ENCODE measurements at places on chromosomes 12 and 14. TPM values are rescaled to one million over a fixed set of nuclear protein-coding genes. Genes with fewer than 3 reads are reported as not detected.

The CALCOCO1 gene
- total RNA-seq: 255 TPM

The KCNJ8 gene
- 13.3 TPM for total RNA-seq

The VDR gene
- 2.5 TPM for total RNA-seq

The DIO3 gene
- 0.56 TPM for total RNA-seq

The IL22 gene
- not detected for total RNA-seq

The STK38L gene
- total RNA-seq: 18.6 TPM

The XRCC3 gene
- total RNA-seq: 2.5 TPM

The SLC25A21 gene
- total RNA-seq: 0.16 TPM

The EFS gene
- total RNA-seq: 1.5 TPM

The CREBL2 gene
- total RNA-seq: 6.1 TPM

DNA sequence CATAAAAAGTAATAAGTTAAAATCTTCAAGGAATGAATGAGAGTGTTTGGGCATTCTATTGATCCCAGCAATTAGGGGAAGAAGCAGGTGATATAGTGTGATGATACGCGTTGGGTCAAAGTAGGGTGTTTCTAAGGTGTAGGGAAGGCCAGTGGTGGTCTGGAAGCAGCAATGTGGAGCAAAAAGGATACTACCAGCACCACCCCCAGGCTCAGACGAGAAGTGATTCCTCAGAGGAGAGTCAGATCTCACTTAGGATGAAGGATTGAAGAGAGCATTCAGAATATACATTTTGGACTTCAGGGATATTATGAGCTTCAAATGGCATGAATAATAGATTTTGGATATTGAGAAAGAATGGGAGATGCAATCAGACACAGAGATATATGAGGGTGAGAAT lies 497.6 kb downstream of the RMST start:
- DNase-seq: no peak

DNA sequence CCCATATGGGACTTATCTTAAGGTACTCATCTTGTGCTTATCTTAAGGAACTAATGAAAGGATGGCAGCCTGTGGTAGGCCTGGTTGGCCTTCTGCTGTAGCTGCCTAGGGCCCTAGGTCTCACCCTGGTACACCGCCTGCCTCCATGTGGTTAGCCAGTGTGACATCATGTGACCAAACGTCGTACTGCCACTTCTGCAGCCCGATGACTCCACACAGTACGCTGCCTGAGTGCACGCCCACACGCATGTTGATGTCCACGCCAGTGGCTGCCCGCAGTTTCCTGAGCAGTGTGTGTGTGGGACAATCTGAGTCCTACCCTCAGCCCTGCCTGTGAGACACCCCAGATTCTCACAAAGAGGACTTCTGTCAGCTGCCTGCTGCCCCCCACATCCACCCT lies 5.1 kb downstream of the ADCY4 start:
- peak; percentile 71 for DNase-seq

GRCh38 chr14:104364830-104365229 lies 214.7 kb upstream of the C14orf180 start:
- DNase-seq: no peak

DNA sequence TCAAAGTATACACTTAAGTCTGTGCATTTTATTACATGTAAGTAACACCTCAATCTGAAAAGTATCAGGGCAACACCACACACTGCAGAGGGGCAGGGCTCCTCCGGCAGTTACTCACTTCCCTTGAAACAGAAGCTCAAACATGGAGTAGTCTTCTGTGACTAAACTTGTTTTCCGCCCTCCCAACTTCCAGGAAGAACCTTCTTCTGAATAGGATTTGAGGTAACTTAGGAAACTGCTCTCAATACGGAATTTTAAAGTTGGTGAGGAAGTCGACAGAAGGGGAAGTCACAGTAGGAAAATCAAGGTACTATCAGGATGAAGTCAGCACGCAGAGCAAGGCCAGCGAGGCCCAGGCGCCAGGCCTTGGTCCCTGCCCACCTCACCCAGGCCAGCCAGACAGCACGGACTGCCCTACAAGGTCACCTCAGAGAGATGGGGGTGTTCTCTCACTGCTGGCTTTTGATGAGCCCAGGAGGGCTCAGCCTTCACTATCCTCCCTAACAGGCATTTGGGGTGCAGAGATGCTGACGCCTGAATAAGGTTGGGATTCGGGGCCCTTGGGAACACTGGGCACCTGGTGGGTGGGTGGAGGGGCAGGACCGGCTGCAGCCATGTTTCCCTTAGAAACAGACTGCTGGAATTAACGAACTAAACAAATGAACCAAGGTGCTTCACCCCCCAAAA lies 5.8 kb downstream of the ANKRD9 start:
- DNase-seq: no peak

- no peak for DNase-seq
Measured at GRCh38 chr12:7719946-7720730, 8.9 kb downstream of the DPPA3 start.

DNA sequence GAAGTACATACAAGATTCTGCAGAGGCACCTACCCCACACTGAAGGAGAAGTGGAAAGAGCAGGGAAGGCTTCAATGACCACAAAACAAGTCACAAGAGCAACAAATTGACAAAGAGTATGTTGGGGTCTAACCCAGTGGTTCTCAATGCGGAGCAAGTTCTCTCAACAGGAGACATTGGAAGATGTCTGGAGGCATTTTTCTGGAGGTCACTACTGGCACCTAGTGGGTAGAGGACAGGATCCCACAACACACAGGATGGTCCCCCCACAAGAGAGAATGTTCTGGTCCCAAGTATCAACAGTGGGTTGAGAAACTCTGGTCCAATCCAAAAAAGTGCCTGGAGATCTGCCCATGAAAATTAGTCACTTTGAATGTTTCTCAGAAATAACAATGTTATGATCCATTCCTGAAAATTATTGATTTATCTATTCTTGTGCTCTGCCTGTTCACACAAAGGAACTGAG lies 3.4 kb downstream of the SSH1 start:
- no peak for DNase-seq

DNA sequence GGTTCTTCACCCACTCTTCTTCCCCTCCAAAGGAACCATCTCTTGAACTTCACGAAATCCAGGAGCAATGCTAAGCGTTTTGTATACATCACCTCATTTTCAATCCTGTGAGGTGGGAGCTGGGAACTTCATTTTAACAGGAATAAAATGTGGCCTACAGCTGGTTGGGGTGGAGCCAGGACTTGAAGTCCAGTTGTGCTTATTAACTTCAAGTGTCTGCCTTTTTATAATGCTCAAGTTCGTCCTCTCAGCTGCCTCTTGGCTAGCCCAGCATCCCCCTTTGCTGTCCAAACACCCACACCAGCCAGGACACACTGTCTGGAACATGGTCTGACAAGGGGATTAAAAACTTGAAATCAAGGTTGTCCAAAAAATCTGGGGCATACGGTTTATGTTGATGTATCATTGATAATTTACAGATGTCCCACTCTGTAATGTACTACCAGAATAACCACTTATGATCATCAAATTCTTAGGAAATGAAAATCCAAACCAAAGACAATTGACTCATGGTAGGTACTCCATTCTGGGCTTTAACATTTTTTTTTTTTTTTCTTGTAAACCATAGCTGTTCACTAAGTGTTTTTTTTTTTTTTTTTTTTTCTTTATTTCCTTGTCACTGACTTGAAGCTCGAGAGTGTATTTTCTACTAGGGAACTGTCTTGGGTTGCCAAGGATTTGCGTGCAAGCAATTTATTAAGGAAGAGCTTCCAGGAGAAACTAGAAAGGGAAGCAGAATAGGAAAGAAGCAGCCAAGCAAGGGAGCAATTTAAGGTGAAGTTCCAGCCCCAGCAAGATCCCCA lies 252.3 kb downstream of the EFCAB11 start:
- peak; percentile 55 for DNase-seq

- DNase-seq: no peak
Measured at GRCh38 chr12:40104461-40105264, 1.2 kb downstream of the SLC2A13 start.

- DNase-seq: no peak
Measured at GRCh38 chr12:108817909-108818308, 39.5 kb downstream of the SSH1 start.

DNA sequence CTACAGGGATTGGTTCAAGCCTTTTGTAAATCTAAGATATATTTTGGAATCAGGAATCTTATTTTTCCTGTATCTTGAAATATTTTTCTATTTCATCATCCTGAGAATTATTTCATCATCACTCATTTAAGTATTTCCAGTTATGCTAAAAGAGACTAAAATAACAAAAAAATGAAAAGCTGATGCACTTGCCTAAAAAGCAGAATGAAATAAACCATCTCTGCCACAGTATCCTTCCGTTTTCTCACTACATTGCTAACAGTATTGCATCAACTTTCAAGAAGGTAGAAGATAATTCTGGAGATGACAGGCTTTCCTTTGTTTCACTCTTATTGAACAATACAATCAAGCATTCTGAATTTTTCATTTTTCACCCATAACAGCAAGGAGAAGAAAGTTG lies 31.1 kb upstream of the EIF5 start:
- DNase-seq: no peak

GRCh38 chr12:108611884-108612415 lies 14.1 kb upstream of the TMEM119 start:
- no peak for DNase-seq

DNA sequence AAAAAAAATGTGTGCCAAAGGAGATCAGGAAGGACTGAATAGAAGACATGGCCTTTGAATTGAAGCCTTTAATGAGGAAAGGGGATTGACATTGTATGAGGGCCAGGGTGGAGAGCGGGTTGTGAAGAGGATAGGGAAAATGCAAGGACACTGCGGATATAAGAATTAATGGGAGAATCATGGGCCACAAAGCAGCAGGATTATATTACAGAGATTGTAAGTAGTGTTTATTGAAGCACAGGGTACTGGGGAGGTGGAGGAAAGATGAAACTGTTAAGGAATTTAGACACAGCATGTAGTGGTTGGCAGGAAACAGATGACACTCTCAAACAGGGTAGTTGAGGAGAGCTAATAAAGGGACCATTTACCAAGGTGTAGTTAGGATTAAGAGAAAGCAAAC lies 16.4 kb upstream of the POC1B start:
- DNase-seq: no peak

- no peak for DNase-seq
Measured at GRCh38 chr12:83515306-83516026, 828.8 kb downstream of the TMTC2 start.

DNA sequence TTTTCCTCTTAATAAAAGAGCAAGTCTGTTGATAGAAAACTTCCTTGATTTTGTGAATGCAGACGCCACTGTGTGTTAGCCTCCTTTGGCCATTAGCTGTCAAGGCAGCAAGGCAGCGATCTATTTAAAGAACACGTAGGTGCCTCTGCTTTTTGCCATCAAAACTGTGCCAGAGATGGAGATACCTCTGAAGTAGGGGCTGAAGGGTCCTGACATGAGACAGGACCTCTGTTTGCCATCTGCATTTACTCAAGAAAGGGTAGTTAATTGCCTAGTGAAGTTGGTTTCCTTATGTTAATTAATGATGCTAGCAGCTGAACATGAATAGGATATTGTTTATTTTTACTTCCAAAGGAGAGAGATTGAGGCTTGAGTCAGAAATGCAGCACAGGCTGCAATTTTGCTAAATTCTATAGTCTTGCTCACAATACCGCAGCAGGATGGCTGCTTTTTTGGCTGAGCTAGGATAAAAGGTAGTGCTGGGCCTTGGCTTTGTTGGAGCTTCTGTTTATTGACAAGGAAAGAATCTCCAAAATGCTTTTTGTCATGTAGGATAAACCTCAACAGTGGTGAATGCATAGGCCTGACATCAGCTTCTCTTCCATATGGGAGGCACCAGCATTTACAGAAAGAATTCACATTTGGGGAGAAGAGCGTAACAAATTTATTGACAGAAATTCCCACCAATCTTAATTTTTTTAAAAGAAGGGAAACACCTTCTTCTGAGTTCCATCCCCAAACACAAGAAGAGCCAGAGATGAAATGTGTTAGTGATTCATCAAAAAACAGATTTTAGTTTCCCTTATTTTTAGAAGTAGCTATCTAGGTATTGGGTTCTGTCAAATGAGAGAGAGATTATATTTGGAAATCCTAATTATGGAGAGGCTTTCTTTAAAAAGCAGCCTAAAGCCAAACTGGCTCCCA lies 13.9 kb upstream of the RPH3A start:
- DNase-seq: no peak

GRCh38 chr14:87894920-87895319 lies 98.1 kb downstream of the GALC start:
- no peak for DNase-seq

GRCh38 chr12:4086481-4086880 lies 187.1 kb upstream of the CCND2 start:
- no peak for DNase-seq

- no peak for DNase-seq
Measured at GRCh38 chr12:53871367-53871766, 67.3 kb upstream of the HOXC13 start.

GRCh38 chr14:94322648-94323570 lies at the start of gene SERPINA6:
Gene SERPINA6, minus strand, starts transcription at chr14:94323336. Its CDS starts 8,688 bp downstream, at chr14:94314648.
- no peak for DNase-seq

GRCh38 chr14:106269029-106269428 lies 742.6 kb downstream of the TMEM121 start:
- DNase-seq: no peak

DNA sequence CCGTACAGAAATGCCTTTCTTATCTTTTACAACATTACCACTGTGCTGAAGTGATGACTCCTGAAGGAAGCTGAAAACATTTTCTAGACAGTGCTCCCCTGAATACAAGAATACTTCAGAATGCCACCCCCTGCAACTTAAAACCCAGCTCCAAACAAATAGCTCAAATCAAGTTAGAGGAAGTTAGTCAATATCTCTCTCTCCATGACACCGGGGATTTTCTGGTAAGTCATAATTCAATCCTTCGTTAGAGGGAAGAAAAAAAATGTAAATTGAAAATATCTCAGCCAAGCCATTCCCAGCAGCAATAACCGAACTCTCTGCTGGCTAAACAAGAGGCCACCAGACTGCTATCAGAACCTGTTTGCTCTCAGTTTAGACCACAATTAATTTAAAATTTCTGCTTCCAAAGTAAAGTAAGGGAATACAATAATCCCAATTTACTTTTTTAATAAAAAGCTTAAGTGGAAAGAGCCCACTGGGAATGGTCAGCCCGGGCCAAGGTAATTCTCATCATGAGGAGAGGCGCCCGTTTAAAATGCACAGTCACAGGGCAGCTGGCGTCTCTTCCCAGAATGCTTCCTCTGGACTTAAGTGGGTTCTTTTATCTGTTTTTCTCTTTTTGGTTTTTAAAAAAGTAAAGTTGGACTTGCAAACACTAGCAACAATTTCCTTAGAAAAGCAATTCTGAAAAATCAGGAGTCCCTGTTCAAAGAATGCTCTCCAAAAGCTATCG lies 710.1 kb upstream of the STXBP6 start:
- no peak for DNase-seq

GRCh38 chr12:2286461-2287131 lies 233.8 kb downstream of the CACNA1C start:
- no peak for DNase-seq

DNA sequence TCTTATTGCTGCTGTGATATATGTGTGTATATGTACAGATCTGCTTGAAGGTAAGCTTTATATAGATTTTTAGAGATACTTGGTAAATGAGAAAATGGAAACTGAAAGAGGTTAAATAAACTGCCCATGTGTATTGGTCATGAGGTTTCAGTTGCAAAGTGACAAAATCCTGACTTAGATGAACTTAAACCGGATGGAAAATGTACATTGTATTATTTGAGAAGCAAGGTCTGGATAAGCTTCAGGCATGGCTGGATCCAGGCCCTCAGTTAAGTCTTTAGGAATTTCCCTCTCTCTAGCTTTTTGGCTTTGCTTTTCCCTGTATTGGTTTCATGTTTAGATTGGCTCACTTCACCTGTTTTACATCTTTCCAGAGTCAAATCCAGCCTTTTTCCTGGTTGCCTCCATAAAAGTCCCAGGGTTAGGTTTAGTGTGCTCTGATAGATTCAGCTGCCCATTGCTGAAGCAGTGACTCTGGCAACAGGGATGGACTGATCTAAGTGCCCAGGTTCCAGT lies 21.0 kb upstream of the MAP1LC3B2 start:
- DNase-seq: no peak

GRCh38 chr12:116099652-116100432 lies 177.7 kb downstream of the MED13L start:
- no peak for DNase-seq
